ENCODE measurements at places on chromosomes 4 and X.

GRCh38 chrX:47283015-47283771 lies 50.4 kb downstream of the USP11 start:
- peak; percentile 61 for DNase-seq

DNA sequence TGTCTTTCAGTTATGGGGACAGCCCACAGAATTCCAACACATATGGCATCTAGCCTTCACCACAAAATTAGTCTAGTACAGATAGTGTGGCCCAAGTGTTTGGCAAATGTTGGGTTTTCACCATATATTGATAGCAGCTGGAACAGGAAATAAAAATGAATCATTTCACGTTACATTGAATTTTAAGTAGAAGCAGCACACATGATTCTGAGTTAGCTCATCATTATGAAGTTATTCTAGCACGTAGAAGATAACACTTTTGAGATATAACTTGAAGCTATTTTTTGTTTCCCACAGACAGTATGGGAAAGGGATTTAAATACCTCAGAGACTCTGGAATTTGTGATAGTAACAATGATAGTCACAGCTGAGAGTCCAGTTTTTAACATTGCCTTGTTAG lies 118.7 kb downstream of the FAT4 start:
- peak; percentile 46 for DNase-seq

GRCh38 chrX:118652717-118653116 lies 74.7 kb upstream of the IL13RA1 start:
- DNase-seq, result no peak

GRCh38 chrX:47612418-47612817 lies 7.2 kb downstream of the SYN1 start:
- no peak for DNase-seq

DNA sequence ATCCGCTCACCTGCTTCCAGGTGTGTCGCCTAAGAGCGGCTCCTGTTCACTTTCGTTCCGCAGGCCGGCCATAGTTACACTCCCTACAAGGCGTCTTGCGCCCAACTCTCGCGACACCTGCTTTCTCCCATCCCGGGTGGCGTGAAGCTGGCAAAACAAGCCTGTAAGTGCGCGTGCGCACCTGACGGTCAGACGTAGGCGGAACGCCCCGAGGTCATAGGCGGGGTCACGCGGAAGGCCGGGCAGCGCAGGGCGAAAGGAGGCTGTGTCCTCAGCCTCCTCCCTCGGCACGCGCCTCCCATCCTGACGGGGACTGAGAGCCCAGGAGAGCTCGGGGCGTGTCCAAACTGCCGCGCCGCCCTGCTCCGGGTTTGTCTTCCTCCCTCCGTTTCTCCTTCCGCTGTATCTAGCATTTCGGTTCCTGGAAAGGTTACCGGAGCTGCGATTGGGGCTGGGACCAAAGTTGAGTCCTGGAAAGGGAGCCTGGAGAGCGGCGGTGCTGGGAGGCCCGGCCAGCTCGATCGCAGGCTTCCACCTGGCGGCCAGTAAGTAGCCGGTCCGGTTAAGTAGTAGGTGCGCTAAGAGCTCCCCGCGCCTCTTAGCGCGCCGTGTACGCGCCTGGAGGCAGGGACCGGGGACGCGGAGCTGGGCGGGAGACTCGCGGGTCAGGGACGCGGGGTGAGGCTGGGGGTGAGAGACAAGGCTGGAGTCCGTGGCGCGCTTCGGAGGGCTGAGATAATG lies at the start of the genes ABHD18 and MFSD8:
Gene ABHD18 (plus strand): TSS at position 345 of the 741 bp plus-strand sequence. CDS start 17,550 bp downstream, outside the sequence.
Gene MFSD8 (minus strand): TSS at position 112 of the 741 bp plus-strand sequence. CDS start 40 bp downstream, at position 72.
- DNase-seq, result peak; percentile 100

DNA sequence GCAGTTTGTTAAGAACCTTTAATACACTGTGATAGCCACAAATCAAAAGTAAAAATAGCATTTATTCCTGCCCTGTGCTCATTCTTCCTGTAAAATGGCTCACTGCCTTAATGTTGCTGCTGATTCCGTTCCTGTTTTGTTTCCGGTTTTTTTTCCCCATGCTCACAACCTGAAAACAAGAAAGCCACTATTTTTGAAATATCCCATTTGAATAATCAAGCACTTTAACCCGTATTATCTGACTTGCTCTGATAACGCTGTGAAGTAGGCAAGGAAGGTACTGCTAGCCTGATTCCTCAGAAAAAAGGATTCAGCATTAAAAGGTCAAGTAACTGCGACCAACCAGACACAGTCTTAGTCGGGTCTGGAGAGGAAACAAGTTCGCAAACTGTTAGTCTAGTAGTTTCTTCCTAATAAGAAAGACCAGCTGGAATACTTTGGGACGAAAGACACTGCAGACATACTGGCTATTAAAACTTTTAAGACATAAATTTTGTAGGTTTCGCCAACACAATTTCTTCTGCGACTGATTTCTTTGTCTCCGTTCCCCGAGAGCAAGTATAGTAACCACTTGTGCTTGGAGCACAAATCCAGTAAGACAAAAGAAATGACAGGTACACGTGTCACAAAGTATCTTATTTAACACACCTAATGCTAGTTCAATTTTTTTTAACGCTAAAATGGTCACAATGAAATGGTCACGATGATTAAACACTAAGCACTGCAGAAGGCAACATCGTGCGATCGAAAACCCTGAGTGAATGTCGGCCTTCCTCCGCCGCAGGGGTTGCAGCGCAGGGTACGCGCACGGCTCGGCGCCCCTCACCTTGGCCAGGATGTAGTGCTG lies 802 bp downstream of the COX18 start:
- DNase-seq, result peak; percentile 53

DNA sequence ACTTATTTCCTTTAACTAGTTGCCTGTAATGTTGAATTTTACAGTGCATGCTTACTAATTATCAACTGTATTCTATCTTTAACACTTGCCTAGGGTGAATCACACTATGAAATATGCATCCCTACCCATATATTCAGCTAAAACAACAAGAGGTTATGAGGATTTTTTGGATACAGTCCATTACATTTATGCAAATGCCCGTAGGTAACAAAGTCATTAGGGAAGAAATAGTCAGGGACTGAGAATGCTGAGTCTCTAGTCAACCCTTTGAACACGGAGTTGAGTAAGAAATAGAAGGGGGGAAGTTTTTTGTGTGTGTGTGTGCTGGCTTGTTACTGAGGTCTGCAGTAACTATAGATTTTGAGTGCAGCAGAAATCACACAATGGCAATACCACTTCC lies 26.1 kb upstream of the CBLL2 start:
- peak; percentile 41 for DNase-seq

DNA sequence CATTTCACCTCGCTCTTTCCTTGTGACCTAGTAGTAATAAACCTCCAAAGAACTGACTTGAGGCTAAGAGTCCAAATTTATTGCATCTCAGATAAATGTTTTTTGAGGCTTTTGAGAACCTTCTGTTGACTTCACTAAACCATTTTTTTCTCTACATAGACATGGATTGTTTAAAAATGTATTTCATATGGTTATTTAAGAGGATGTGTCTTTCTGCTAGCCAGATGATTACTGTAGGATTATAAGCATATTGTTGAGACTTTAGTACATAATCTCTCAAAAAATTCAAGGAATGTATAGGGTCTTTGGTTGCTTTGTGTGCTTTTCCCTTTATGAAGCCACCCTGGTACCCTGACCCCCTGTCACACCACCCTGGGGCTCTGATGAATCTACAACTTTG lies 44.8 kb downstream of the ATXN3L start:
- no peak for DNase-seq

- DNase-seq, result peak; percentile 69
These were observed 136.4 kb downstream of the HHIP start for GRCh38 chr4:144782345-144782744.

DNA sequence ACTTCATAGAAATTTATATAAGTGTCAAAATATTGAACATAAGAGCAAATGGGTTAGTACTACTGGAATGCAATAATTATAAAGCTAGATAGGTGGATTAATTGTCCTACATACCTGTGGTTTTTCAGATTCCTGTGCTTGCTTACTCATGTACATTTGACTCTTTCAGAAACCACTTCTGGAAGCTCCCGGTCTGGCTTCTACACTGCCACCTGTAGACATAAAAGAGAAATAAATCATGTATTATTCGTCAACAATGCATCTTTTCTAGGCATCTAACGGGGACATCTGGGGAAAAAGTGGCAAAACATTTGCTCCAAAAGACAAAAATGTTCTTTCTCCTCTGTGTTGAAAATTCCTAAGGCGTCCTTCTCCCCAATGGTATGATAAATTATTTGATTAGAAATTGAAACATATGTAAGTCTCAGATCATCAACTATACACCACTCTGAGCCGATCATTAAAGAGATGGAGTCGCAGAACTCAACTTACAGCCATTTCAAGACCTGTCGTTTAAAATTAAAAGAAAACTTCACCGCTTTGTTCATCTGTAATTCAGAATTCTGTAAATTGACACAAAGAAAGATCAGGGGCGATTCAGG lies 648.7 kb upstream of the DIPK2B start:
- DNase-seq, result peak; percentile 84

- no peak for DNase-seq
These were observed 60.6 kb downstream of the RPS6KA3 start for GRCh38 chrX:20205927-20206708.

GRCh38 chr4:76582817-76583087 lies 147.7 kb downstream of the SHROOM3 start:
- no peak for DNase-seq

GRCh38 chr4:98604723-98605122 lies 53.7 kb downstream of the TSPAN5 start:
- no peak for DNase-seq

GRCh38 chr4:29224911-29225310 lies 1495.3 kb upstream of the PCDH7 start:
- no peak for DNase-seq

DNA sequence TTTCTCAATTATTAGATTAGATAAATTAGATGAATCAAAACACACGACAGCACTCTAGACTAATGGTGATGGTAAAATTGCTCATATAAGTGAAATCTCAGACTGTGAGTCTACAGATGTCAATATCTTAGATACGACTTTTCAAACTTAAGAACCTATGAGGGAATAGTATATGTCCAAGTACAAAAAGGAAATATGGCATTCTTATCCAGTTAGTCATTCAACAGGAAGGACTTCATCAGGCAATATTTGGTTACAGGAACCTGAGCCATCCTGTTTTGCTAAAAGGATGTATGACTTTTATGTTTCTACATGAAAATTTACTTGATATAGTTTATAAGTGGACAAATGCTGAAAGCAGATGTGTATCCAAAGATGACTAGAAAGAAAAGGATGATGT lies 107.0 kb downstream of the CT47B1 start:
- peak; percentile 6 for DNase-seq

GRCh38 chr4:108885211-108885610 lies 122.4 kb upstream of the ETNPPL start:
- peak; percentile 54 for DNase-seq

DNA sequence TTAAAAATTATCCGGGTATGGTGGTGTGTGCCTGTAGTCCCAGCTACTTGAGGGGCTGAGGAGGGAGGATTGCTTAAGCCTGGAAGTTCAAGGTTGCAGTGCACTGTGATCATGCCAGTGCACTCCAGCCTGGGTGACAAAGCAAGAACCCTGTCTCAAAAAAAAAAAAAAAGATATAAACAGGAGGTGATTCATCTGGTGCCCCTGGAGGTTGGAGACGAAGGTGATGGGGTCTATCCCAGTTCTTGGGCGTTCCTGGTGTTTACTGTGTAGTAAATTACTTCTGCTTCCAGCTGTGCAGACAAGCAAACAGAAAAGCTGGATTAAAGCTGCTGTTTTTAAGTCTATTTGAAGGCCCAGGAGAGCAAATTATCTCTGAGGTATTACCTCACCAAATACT lies 19.9 kb downstream of the GPKOW start:
- DNase-seq, result no peak

- no peak for DNase-seq
These were observed 5.2 kb upstream of the EFNB1 start for GRCh38 chrX:68823413-68824151.

DNA sequence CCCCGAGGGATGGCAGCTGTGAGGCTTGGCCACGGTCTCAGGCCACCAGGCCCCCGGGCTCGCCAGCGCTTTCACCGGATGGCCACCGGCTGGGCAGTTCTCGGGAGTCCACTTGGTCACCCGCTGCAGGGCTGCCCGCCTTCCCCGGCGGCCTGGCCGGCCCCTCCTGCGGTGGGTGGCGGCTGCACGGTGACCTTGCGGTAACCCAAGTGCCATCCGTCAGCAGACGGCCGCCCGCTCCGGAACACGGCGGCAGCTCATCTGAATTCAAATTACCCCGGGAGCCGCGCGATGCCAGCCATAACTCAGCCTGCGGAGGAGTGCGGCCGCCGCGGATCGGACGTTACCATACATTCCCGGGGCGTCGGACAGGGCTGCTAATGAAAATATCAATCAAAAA lies 60.7 kb downstream of the FAM53A start:
- DNase-seq, result no peak

GRCh38 chr4:71930459-71930858 lies 101.3 kb upstream of the NPFFR2 start:
- no peak for DNase-seq

DNA sequence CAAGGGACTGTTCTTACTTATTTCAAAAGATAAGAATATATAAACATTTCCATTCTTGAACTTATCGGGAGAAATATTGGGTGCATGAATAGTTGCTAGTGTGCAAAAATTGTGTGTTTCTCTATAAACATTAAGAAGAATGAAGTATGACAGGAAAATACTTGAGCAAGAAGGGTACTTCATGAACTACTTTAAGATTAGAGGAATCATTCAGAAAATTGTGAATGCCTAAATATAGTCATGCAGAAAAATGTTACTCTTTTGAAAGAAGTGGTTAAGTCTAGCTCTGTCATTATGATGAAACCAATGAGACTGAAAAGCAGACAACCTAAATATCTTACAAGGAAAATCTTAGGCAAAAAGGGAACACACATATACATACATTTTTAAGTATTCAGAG lies 207.8 kb upstream of the PCDH18 start:
- no peak for DNase-seq

GRCh38 chr4:42720533-42720932 lies 63.6 kb upstream of the ATP8A1 start:
- DNase-seq, result no peak

GRCh38 chr4:10832806-10833628 lies 148.4 kb upstream of the CLNK start:
- no peak for DNase-seq

DNA sequence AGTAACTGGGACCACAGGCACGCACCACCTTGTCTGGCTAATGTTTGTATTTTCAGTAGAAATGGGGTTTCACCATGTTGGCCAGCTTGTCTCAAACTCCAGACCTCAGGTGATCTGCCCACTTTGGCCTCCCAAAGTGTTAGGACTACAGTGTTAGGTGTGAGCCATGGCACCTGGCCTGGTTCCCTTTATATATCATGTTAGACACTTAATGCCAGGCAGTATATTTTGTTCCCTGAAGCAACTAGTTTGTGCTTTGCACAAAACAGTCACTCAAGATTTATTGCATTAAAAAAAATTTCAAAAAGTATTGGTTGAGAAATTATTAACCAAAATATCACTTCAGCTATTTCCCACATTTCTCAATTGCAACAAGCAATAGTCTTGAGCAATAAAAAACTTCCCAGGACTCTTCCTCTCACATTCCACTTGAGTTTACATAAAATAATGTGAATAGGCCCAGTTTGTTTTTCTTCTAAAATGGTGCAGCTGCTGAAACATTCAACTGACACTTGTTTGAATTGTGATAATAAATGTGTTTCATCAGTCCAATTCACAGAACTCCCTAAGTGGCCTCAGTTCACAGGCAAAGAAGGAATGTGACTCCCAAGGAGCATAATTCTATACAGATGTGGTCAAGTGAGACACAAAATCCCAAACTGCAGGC lies 22.7 kb downstream of the CXCL1 start:
- DNase-seq, result no peak
